NCI-H1930 (cell line): ENCODE measurements at places on chromosomes 13 and 19.

- no peak for DNase-seq
Observed at GRCh38 chr13:29883941-29884518, 33.6 kb upstream of the UBL3 start.

GRCh38 chr13:71770710-71771109 is 96.3 kb downstream of the DACH1 start:
- DNase-seq: no peak

GRCh38 chr13:31105020-31105795 is 56.5 kb downstream of the HSPH1 start:
- no peak for DNase-seq

- peak; percentile 92 for DNase-seq
Observed at GRCh38 chr13:21670883-21671619, at the start of gene FGF9. TSS of gene FGF9 (plus strand) at chr13:21671073. CDS start at chr13:21671913, 840 bp downstream.
